Head of caudate nucleus (tissue), 42 donors: ENCODE measurements at places on chromosomes 5 and 9.

- no peak for DNase-seq
These were observed 18.0 kb downstream of the MAP3K1 start for GRCh38 chr5:56833325-56833724.

DNA sequence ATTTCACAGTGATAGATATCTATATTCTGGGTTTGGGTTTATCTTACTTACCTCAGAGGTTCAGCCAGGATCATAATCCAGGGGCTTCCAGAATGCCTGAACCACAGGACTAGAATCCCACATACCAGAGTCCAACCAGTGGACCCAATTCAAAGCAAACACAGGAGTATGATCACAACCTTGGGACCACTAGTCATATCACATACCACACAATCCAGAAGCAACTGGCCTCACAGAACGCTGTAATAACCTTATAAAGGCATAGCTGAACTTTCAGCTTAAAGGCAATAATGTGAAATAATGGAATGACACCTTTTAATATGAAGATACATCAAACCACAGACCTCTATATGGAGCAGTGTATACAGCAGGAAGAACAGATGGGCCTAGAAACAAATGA, 25.3 kb downstream of the RAPGEF6 start:
- no peak for DNase-seq

GRCh38 chr5:153630546-153630945, 140.1 kb downstream of the GRIA1 start:
- DNase-seq, result no peak

DNA sequence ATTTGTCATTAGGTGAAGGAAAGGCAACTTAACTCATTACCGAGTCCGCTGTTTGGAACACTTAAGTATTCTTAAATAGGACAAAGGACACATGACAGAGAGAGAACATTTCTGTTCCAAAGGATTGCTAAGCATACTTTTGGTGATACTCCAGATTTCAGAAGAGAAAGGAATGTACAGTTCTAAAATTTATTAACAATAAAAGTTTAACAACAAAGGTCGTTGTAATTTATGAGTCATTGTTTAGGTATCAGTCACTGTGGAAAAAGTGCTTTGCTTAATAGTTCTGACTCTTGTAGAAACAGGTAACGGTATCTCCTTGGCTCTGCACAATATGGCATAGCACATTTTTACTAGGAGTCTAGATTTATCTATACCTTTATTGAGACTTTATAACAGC, 36.3 kb upstream of the PAM start:
- DNase-seq, result no peak

DNA sequence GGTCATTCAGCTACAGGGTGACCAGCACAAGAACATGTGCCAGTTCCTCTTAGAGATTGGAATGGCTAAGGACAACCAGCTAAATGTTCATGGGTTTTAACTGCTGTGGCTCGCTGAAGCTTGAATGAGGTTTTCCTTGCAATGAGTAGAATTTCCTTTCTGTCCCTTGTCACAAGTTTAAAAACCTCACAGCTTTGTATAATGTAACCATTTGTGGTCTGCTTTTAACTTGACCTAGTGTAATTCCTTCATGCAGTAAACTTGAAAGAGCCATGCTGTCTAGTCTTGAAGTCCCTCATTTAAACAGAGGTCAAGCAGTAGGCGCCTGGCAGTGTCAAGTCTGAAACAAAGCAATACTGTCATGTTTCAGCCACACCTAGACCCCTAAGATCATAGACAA, 181.3 kb upstream of the DMRT1 start:
- no peak for DNase-seq

DNA sequence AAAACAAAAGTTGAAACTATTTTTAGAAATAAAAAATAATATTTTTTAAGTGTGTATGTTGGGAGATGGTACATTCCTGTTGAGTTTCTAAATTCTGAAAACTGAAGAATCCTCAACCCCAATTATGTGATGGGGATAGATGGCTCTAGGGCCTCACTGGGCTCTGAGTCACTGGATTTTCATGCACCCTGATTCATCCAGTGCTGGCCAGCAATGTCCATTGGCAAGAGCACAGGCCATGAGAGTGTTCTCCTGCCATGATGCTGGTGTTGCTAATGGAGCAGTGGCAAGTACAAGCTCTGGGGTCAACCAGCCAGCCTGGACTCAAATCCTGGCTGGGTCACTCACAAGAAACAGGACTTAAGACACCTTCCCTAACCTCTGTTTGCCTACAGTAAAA, 23.3 kb downstream of the SMIM23 start:
- DNase-seq, result no peak

DNA sequence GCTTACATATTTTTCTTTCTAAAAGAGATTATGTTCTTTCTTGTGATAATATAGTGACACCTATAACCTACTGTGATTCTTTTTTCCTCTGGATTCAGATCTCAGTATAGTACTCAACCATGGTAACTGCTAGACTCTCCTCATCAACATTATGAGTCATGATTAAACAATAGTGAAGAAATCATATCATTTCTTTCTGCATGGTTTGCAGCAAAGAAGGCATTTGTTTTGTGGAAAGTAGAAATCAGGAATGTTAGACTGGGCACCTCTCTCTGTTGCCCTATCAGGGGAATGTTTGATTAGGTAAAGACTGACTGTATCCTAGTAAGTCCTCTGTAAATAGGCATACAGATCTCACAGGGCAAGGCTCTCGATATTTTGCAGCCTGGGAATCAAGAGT, 25.6 kb upstream of the SMC2 start:
- DNase-seq, result no peak

GRCh38 chr5:160356550-160357347, 13.7 kb downstream of the C1QTNF2 start:
- no peak for DNase-seq

DNA sequence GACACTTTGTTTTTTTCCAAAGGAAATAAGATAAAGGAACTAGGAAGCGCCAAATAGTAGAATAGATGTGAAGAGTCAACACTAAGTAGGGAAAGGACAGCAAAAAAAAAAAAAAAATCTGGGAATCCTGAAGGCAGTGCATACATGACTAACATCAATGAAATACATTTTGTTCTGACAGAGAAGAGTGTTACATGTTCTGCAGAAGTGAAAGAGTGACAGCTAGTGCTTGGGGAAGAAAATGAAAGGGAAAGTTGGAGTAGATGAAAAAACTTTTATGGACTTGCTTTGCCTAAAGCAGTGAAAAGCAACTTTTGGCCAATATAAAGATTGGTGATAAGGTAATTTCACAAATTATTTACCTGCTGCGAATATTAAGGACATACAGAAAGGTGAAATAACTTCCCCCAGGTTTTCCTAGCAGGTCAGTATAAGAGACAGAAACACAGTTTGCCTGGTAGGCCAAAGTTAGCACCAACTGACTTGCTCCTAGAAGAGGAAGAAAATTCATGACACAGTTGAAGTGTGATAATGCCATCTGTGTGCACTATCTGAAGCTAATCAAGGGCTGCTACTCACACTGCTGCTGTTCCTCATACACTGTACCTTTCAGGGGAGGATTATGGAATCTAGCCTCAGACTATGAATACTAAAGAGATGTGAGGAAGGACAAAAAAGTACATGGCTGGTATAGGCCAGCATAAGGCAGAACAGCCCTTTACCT, 38.6 kb downstream of the RANBP6 start:
- DNase-seq, result no peak
